ENCODE measurements at places on chromosomes 4 and X. TPM values are rescaled to one million over a fixed set of nuclear protein-coding genes. Genes with fewer than 3 reads are reported as not detected.

DNA sequence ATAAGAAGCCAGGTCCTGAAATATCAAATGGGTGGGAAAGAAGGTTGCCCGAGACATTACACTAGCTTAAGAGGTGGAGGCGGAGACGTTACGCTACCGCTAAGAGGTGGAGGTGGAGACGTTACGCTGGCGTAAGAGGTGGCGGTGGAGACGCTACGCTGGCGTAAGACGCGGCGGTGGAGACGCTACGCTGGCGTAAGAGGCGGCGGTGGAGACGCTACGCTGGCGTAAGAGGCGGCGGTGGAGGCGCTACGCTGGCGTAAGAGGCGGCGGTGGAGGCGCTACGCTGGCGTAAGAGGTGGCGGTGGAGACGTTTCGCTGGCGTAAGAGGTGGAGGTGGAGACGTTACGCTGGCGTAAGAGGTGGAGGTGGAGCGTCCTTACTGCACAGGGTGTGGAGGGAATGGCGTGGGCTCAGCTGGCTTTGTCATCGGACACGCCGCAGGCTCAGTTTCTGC, 12.8 kb downstream of the CYP4V2 start:
- DNase-seq: no peak

- DNase-seq: no peak
Measured at GRCh38 chrX:39456894-39457604, 640.7 kb downstream of the BCOR start.

GRCh38 chr4:99833756-99834155, 17.1 kb downstream of the DAPP1 start:
- no peak for DNase-seq

DNA sequence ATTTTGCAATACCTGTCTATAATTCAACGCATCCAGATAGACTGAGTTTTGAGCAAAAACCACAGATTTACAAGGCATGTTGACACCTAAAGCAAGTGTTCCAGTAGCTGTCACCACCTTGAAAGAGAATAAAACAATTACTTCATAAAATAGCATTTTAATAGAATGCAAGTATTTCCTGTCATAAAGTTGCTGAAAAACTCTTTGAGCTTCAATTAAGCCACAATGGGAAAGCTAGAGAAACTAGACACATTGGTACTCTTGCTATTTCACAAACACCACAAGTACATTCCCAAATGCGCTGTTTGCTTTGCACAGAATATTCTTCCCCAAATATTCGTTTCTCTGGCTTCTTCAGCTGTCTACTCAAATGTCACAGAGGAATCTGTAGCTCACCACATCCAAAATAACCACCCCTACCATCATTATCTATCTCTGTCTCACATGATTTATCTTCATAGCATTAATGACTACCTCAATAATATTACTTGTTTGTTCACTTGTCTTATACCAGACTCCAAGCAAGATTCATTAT, 70.3 kb downstream of the DDX60 start:
- no peak for DNase-seq

DNA sequence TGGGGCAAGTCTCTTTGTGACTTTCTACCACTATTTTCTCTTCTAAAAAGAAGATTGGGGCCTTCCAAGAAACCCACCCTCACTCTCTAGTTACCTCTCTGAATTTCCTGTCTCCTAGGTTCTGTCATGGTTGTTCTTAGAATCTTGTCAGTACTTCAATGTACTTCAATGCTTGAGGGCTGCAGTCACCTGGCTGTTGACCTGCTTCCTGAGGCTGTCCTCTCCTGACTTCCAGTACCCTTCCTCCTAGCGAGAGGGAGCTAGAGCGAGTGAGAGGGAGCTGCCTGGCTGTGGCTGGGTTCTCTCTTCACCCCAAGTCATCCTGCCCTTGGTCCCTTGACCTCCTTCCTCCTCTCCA, 17.7 kb downstream of the CD99L2 start:
- DNase-seq: no peak

- peak; percentile 1 for DNase-seq
Measured at GRCh38 chrX:135625995-135626394, 87.4 kb upstream of the CT45A1 start.

GRCh38 chrX:16144420-16144819, 21.1 kb downstream of the GRPR start:
- no peak for DNase-seq

P2RY10 gene
- total RNA-seq: 1.2 TPM

DNA sequence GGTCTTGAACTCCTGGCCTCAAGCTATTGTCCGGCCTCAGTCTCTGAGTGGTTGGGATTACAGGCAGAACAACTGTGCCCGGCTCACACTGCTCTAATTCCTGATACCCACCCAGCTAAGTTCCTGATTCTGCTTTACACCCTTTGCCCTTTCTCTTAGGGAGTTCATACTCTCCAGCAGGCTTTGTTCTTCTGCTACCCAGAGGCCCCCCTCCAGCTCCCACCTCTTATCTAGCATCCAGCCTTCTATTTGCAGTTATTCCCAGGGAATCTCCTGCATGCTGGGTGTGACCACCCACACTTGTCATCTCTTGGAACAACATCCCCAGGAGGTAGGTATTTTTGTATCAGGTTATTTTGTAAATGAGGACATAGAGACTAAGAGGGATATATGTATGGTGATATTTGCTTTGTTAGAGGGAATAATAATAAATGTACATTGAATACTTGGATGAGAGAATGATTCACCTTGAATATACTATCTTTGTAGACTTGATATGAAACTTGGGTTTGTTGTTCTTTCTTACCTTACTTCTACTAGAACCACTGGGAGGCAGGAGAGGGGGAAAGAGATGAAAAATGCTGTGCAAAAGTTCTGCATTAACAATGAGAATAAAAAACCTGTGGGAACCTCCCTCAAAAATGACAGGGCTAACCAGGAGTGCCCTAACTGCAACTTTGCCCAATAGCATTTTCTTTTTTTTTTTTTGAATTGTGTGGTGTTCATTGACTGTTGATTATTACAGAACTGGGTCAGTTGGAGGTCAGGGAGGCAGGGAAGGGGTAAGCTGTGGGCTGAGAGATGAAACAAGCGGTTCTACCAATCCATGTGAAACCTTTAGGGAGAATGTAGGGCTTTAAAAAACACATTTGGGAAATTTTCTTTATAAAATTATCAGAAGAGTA, 157.4 kb downstream of the SPRY1 start:
- DNase-seq: no peak

- DNase-seq: no peak
Measured at GRCh38 chrX:51151734-51152133, 180.9 kb upstream of the NUDT10 start.

DSPP gene
- 0.41 TPM for total RNA-seq

SH3BP2 gene
- total RNA-seq: 19.6 TPM

DNA sequence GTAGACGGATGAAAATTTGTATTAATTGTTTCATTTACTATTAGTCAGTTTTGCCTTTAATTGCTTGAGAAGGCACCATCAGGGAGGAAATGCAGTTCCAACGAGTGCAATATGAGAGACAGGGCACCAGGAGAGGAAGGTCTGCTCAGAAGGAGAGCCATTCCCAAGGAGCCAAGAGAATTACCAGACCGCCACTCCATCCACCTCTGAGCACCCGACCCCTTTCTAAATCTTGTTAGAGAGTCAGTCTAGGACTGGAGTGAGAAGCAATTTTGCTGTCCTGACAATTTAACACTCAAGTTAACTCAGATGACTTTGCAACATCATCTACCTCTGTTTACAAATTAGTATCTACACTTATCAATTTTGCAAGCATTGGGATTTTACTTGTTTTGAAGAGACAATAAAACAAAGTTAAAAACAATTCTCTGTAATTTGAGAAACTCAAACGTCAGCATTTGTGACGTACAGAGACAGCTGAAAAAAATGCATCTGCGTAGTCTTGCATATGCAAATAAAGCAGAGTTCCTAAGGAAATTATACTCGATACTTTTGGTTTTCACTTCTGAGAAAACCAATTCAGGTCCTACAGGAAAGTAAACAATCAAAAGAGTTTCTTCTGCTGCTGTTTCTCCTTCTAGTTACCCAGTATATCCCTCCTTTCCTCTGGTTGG, 1704.7 kb upstream of the TENM3 start:
- no peak for DNase-seq

DNA sequence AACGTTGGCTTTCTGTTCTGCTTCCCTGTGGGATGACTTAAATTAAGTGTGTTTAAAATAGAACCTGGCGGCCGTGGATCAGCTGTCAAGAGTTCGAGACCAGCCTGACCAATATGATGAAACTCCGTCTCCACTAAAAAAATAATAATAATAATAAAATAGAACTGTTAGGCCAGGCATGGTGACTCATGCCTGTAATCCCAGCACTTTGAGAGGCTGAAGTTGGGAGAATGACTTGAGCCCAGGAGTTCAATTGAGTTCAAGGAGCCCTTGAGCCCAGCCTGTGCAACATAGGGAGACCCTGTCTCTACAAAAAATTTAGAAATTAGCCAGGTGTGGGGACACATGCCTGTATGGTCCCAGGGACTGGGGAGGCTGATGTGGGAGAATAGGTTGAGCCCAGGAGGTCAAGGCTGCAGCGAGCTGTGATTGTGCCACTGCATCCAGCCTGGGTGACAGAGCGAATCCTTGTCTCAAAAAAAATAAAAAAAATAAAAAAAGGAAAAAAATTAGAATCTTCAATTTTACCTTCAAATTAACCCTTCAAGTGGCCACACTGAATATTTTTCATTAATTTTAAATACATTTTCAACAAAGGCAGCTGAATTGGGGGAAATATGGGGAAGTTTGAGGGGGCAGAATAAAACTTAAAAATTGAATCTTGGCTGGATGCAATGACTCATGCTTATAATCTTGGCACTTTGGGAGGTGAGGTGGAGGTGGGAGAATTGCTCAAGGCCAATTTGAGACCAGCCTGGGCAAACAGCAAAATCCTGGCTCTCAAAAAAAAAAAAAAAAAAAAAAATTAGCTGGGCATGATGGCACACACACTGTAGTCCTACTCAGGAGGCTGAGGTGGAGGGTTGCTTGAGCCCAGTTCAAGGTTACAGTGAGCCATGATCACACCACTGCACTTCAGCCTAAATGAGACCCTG, 31.8 kb upstream of the HSD17B13 start:
- no peak for DNase-seq

- no peak for DNase-seq
Measured at GRCh38 chr4:63275491-63275890, 1133.8 kb downstream of the TECRL start.

GRCh38 chr4:87196927-87197326, 23.5 kb downstream of the KLHL8 start:
- no peak for DNase-seq

SPIN2A gene
- 2.0 TPM for total RNA-seq

DNA sequence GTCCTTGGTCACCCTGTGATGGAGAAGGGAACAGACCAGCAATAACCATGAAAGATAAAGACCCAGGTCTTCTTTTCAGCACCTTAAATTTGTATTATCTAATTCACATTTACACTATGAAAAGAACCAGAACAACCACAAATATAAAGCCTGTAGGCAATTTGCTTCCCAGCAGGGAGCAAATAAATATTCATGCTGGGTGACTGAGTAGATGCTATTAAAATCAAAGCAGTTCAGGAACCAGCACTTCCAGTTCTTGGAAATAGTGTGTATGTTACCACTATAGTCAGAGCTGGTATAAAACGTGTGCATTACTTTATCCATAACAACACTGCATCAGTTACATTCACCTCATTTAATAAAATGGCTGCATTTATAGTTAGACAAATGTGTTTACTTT, 177.8 kb upstream of the ETNPPL start:
- DNase-seq: no peak

- no peak for DNase-seq
Measured at GRCh38 chr4:152344001-152344400, 191.9 kb downstream of the FBXW7 start.

GRCh38 chr4:25860586-25861279, 2.1 kb downstream of the SEL1L3 start:
- no peak for DNase-seq

PNMA5 gene
- total RNA-seq: 2.4 TPM

DNA sequence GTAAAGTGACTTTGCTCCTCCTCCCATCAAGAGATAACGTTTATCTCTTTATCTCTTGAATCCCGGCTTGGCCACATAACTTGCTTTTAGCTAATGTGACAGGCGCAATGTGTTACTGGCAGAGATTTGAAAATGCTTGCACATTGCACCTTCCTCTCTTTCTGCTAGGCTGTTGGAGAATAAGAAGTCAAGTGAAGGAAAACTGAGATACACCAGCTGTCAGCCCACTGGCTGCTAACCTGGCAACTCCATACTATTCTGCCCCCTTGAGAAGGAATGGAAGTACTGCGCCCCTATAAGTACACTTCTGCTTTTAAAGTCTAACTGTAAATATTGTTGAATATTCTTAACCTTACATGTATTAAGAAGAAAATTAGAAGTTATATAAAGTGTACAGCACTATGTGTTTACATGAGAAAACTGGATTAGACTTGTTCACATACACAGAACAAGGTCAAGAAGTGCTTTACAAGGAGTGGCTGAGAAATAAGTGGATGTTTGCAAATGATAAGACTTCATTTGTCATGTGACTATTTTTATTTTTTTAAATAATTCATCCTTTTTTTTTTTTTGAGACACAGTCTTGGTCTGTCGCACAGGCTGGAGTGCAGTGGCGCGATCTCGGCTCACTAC, 424.5 kb upstream of the CTSO start:
- no peak for DNase-seq

GRCh38 chr4:127188847-127189246, 443.9 kb upstream of the INTU start:
- no peak for DNase-seq

CT45A10 gene
- not detected for total RNA-seq

ADH5 gene
- 113 TPM for total RNA-seq

DNA sequence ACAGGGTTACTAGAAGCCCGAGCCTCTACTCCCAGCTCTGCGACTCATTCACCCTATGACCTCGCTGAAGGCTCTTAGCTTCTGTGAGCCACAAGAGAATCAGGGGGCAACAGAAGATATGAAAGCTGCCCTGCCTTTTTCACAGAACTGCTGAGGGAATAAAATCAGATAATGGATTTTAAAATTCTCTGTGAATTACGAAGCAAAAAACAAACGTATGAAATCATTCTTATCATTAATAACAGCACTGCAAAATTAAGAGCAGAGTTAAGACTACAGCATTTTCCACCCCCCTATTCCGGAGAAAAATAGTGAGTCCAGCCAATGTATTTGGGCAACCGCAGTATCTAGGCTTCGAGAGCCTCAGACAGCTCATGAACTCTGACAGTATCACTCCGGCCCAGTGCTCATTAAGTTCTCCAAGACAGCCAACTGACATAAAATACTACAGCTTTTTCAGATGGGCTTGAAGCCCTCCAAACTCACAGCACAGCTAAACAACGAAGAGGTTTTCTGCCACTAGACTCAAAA, 33.4 kb downstream of the AFAP1 start:
- no peak for DNase-seq

GRCh38 chrX:77742788-77743476, 43.1 kb downstream of the ATRX start:
- DNase-seq: no peak

- no peak for DNase-seq
Measured at GRCh38 chr4:138249132-138249531, 7.0 kb upstream of the SLC7A11 start.

CXCL1 gene
- total RNA-seq: 1.2 TPM

FRMD7 gene
- total RNA-seq: 0.41 TPM

Measured in frontal cortex (tissue), 4 donors.